Posterior vena cava (tissue), 2 donors: ENCODE measurements at places on chromosomes 5 and 9.

DNA sequence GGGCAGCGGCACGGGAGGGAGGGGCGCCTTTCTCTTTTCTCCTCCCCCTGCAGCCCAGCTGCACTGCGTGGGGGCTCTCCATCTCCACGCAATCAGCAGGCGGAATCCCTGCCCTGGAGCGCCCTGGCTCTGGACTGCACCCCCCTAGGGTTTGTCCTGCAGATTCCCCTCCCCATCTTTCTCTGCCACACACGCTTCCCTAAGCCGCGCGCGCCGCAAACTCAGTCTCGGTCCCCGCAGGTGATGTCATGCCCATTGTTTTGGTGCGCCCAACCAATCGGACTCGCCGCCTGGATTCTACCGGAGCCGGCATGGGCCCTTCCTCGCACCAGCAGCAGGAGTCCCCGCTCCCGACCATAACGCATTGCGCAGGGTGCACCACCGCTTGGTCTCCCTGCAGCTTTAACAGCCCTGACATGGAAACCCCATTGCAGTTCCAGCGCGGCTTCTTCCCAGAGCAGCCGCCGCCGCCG lies at the start of gene KCNN2:
Gene KCNN2, plus strand, starts transcription at position 347 of the 473 bp plus-strand sequence. Its CDS starts 70 bp downstream, at position 417.
- peak; percentile 87 for DNase-seq

DNA sequence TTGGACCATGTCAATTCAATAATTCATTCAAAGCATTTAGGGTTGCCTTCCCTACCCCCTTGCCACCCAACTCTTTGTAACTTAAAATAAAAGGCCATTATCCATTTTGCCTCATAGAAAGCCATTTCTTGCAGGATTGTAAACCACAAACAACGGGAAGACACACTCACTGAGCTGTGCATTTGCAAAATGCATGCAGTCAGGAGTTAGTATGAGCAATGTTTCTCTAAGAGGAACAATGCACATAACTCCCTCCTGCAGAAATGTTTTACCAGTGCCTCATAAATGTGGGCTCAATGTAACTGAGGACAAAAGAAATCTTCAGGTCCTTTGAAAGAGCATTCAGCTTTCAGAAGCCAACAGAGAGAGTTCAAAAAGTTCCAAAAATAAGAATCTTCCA lies 98.5 kb upstream of the ABCA1 start:
- DNase-seq: no peak

- DNase-seq: no peak
Observed at GRCh38 chr5:54309276-54309675, 1.1 kb downstream of the ARL15 start.

GRCh38 chr5:155948576-155948975 lies 378.4 kb upstream of the SGCD start:
- DNase-seq: no peak

DNA sequence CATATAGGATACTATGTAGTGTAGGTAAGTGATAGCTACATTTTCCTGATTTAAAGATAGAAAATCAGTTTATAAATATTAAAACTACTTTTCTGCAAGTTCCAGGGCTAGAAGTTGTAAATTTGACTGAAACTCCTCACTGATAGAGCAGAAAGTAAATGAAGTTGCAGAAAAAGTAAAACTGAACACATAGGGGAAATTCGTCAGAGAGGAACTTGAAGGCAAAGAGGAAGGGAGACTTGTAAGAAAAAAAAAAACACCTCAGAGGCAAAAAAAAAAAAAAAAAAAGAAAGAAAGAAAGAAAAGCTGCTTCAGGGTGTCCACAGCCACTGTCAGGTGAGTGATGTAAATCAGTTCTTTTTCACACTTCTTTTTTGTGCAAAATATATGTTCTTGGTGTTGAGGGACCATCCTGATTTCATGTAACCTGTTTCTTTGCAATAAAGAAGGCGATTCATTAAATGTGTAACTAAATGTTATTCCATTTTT lies 336.2 kb upstream of the ZNF462 start:
- DNase-seq: no peak

DNA sequence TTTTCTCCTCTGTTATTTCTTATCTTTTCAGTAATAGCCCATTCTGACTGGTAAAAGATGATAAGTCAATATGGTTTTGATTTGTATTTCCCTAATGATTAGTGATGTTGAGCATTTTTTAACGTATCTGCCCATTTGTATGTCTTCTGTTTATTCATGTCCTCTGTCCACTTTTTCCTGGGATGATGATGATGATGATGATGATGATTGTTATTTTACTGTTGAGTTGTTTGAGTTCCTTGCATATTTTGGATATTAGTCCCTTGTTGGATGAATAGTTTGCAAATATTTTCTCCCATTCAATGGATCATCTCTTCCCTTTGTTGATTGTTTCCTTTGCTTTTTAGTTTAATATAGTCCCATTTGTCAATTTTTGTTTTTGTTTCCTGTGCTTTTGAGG lies 27.0 kb downstream of the UTP15 start:
- DNase-seq: no peak

DNA sequence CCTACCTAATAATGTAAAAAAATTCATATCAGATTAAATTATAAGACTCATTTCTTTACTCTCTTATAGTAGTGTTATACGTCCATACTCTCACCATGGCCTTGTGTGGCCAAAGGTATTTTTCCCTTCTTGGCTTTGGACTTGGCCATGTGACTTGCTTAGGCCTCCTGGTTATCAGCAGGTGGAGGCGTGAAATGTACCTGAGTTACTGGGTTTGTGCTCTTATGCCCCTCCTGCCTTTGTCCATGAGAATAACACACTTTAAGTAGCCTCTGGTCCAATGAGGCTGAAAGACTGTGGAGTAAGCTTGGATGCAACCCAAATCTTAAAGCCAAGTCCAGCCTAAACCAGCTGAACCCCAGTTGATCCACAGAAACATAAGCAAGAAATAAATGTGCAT lies 68.7 kb downstream of the RETREG1 start:
- DNase-seq: no peak

DNA sequence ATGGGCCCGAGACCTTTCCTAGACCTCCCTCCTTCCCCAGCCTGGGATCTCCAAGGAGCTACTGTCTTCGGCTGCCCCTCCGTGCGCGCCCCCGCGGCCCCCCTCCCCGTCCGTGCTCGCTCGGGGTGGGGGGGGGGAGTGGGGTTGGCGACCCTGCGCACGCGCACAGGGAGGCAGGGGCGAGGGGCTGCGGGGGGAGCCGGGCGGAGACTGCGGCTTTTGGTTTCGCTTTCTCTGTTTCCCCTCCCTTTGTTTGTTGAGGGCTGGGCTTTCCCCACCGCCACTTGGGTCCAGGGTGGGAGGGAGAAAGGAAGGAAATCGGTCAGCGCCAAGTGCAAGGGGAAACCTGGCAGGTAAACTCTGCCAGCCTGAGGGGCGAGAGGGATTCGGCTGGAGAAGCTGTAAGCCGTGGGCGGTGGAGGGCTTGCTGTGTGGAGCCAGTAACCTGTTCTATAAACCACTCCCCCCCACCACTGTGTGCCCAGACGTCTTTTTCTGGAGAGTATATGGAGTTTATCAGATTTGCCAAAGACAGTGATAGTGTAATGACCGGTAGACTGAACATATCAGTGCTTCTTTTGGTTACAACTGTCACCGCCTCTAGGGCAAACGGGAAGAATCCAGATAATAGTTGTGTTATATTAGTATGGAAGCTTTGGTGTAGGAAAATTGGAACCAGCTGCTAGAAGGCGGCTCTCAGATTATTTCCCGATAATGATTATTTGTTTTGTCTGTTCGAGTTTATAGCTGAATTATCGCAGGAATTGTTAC lies 684 bp downstream of the DNAJA1 start:
- peak; percentile 85 for DNase-seq

DNA sequence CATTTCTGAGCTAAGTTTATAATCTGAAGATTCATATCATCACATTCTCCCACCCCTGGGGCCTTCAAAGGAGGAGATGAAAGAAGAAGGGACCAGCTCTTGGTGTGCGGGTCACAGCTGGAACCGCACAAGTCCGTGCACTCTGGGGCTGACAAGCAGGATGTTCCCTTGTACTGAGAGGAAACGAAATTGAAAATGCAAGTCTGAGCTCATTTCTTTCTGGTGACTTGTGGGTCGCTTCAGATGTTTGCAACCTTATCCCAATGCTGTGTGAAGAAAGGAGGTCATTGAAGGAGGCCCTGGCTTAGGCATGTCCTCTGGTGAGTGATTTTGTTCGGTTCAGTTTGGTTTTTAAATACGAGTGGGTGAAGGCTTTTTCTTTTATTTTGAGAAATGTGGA lies 59.6 kb downstream of the C9orf152 start:
- DNase-seq: no peak

- DNase-seq: no peak
Observed at GRCh38 chr5:102529031-102529430, 30.2 kb upstream of the SLCO6A1 start.

GRCh38 chr5:173313351-173313801 lies 14.8 kb downstream of the STC2 start:
- DNase-seq: no peak

- DNase-seq: no peak
Observed at GRCh38 chr9:13524245-13524644, 244.8 kb upstream of the MPDZ start.

- no peak for DNase-seq
Observed at GRCh38 chr5:54401515-54401914, 54.0 kb upstream of the HSPB3 start.

- no peak for DNase-seq
Observed at GRCh38 chr5:64880821-64881220, 112.1 kb downstream of the CWC27 start.

DNA sequence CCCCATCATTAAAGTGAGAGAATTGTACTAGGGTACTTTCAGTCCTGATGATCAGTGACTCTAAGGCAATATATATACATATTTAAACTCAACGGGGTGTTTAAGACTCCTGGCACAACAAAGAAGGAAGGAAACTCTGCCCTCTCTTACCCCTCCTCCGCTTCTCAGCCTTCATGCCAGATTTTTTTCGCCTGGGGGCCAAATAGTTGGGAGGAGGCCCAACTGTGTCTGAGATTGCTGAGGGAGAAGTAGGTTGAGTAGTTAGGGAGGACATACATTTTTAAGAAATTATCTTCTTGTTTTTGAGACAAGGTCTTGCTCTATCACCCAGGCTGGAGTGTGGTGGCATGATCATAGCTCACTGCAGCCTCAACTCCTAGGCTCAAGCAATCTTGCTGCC lies 127.7 kb upstream of the SHB start:
- DNase-seq: no peak

- DNase-seq: no peak
Observed at GRCh38 chr5:89735082-89735481, 674.5 kb downstream of the CETN3 start.

DNA sequence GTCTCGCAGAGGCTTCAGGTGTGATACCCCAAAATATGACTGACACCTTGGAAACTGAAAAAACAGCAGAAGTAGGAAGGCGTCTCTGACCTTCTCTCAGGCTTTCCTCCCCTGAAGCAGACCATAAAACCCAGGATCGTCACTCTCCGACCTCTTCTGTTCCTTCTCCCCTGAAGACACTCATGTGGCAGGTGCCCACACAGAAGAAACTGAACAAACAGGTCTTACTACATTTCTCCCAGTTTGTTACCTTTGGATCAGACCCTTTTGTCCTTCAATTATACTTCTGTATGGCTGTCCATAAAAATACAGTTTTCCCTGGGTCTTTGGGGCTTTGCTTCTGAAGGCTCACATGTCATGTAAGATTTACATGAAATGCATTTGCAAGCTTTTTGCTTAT lies 10.3 kb upstream of the PRUNE2 start:
- no peak for DNase-seq

DNA sequence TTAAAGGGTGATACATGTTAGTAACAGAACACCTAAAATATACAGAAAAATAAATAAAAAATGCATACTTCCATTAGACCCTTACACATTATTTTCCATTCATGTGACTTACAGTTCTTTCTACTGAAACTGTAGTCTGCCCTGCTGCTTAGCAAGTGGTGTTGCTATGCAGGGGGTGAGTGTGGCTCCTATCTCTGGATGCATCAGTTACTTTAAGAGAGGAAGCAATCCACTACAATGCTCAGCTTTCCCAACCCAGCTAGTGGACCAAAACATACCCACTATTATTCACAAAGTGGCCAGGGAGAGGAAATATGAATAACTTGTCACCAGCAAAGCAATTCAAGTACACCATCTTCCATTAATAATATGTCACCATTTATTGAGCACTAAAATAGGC lies 121.8 kb downstream of the DOCK2 start:
- no peak for DNase-seq

DNA sequence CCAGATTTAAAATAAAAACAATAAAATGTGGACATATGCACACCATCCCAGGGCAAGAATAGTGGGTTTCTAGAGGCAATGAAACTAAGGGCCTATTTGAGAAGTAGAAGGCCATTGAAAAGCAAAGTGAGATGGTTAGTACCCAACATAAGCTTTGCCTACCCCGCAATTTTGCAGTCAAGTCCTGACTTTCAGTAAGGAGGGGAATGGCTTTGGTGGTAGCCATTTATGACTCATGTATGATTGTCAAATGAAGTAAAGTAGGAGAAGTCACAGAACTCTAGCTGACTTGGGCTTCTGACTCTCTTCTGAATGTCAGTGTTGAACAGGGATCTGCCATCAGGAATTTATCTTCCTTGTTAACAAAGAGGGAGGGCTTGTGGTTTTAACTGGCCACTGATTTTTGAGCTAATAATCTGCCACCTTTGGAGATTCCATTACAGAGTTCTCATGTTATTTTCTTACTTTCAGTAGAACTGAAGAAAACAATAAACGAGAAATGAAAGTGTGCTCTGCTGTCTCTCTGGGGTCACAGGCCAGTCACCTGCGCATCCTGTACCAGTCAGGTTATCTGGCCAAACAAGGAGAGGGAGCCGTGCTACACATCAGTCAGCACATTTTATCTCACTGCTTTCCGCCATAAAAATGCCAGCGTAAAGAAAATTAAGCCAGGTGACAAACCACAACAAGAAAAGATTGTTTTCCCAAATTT lies 14.3 kb upstream of the SNCAIP start:
- no peak for DNase-seq

DNA sequence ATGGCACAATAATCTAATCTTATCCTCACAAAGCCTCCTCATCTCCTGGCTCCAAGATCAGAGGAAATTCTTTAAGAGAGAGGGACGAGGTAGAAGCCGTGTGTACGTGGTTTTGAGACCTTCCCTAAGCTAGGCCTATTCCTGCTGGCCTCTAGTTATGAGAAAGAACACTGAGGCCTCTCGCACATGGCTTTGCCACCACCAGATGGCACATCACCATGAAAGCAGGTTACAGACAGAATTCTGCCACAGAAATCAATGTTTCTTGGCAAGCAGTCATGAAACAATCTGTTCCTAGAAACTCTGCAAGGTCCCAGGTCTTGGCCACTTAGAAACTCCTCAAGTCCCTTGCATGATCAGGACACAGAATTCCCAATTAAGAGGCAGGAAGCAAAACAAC lies 268.2 kb upstream of the TAS2R1 start:
- DNase-seq: no peak

GRCh38 chr9:99818500-99818899 lies 3.2 kb upstream of the NR4A3 start:
- DNase-seq: no peak

GRCh38 chr5:13003457-13003856 lies 941.0 kb downstream of the DNAH5 start:
- no peak for DNase-seq
